ENCODE measurements at places on chromosomes 4 and X. TPM values are rescaled to one million over a fixed set of nuclear protein-coding genes. Genes with fewer than 3 reads are reported as not detected.

GRCh38 chr4:137980641-137981040, 261.5 kb downstream of the SLC7A11 start:
- DNase-seq, result no peak

LIN54 gene
- total RNA-seq, result 16.5 TPM

DNA sequence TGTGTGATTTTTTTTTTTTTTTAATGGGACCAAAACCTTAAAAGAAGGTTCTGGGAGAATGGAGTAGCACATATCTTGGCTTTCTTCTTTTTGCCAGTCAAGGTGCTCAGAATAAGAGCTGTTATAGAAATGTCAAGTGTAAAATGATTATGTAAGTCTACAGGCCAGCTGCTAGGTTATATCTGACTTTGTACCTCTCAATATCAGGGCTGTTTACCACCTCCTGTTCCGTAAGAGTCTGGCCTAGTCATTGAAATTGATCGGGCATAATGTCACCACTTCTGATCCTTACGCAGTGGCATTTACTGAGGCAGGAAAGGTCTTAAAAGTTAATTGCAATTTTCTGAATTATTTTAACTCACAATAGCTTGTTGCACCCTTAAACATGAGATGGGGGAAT, 41.1 kb downstream of the LIMCH1 start:
- DNase-seq, result no peak

DNA sequence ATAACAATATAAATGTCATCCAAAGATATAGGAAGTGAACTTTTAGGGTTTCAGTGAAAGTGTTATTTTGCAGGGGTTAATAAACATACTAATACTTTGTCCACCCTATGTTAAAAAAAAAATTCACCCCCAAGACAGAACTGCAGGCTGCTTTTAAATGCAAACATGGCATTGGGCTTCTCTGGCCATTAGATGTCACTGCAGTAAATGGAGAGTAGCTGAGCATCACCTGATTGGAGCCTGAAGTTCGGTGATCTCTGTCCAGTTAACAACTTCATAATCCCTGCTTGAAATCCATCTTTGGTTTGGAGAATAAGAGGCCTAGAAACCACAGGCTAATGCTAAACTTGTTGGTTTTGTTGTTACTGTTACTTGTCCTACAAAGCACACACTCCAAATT, 18.7 kb downstream of the SLC25A43 start:
- peak; percentile 16 for DNase-seq

DNA sequence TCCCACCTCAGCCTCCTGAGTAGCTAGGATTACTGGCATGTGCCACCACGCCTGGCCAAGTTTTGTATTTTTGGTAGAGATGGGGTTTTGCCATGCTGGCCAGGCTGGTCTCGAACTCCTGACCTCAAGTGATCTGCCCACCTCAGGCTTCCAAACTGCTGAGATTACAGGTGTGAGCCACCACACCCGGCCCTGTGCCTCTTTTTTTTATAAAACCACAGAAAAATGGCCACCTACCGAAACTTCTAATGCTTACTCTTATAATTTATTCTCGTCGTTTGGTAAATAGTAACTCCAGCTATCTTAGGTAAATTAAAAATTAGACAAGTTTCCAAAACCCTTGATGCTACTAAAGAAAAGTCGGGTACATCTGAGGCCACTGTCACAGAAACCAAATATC, 54.4 kb downstream of the IRF2 start:
- no peak for DNase-seq

DNA sequence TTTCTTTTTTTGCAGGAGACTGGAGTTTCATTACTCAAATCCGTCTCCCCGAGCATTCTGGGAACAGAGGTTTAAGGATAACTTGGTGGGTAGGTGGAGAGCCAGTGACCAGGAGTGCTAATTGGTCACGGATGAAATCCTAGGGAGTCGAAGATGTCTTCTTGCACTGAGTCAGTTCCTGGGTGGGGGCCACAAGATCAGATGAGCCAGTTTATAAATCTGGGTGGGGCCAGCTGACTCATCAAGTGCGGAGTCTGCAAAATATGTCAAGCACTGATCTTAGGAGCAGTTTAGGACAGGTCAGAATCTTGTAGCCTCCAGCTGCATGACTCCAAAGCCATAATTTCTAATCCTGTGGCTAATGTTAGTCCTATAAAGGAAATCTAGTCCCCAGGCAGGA, 741.3 kb downstream of the PCDH7 start:
- peak; percentile 75 for DNase-seq

- DNase-seq, result no peak
Observed at GRCh38 chrX:48489296-48489695, 13.3 kb downstream of the FTSJ1 start.

VCX gene
- not detected for total RNA-seq

- DNase-seq, result peak; percentile 21
Observed at GRCh38 chr4:55947254-55947882, 1.4 kb upstream of the CEP135 start.

FGFBP1 gene
- 9.5 TPM for total RNA-seq

- DNase-seq, result no peak
Observed at GRCh38 chrX:94932278-94932965, 1258.4 kb downstream of the FAM133A start.

SSX4B gene
- total RNA-seq, result not detected

DNA sequence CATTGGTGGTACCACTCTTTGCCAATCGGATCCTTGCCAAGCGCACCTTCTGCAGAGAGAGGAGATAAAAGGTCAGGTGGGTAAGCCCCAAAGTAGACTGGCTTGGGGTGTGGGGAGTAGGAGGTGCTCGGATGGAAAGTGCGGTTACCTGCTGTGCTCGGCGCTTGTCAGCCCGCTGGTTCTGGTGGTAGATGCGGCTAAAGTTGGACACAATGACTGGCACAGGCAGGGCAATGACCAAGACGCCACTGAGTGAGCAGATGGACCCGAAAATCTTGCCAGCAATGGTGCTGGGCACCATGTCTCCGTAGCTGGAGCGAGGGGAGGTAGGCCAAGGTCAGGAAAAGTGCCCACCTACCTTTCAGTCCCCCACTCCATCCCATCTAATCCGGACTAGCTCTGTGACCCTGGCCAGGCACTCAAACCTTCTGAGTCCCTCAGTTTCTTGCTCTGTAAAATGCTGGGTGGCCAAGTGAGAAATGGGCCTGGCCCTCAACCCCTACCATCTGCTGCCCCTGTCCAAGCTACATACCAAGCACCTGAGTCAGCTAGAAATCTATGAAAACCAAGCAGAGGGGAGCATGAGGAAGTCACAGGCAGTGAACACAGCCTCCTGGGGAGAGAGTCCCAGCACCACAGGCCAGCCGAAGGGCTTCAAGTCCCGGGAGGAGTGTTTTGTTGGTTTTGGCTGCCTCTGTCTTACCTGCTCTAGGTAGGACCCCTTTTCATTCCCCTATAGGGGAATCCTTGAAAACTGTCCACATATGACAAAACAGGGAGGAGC, 4.7 kb downstream of the KCND1 start:
- no peak for DNase-seq

PCYT1B gene
- total RNA-seq, result not detected

- no peak for DNase-seq
Observed at GRCh38 chr4:118035309-118035708, 1.0 kb downstream of the NDST3 start.

DNA sequence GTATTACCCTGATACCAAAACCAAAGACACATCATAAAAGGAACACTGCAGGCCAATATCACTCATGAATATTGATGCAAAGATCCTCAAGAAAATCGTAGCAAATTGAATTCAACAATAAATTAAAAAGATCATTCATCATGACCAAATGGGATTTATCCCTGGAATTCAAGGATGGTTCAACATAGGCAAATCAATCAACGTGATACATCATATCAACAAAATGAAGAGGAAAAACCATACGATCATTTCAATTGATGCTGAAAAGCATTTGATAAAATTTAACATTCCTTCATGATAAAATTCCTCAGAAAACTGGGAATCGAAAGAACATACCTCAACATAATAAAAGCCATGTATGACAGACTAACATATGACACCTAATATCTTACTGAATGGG, 52.7 kb upstream of the STARD8 start:
- no peak for DNase-seq

TCEAL6 gene
- not detected for total RNA-seq

DNA sequence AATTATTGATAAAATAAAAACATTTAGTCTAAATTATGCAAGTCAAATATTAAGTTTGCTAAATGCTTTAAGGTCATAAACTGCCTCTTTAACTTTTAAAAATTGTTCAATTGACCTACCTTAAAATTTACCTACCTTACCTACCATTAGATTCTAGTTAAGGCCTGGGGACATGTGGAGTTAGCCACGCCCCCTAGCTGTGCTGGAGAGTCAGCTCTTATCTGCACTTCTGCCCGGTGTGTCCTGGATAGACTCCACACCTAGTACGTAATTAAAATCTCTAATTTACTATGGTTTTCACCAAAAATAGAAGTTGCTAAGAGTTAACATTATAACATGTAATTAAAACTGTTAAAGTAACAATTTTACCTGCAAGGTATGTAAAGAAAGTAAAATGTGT, 22.7 kb downstream of the TENM3 start:
- peak; percentile 54 for DNase-seq

- peak; percentile 9 for DNase-seq
Observed at GRCh38 chrX:95629737-95630136, 1054.9 kb upstream of the DIAPH2 start.

DNA sequence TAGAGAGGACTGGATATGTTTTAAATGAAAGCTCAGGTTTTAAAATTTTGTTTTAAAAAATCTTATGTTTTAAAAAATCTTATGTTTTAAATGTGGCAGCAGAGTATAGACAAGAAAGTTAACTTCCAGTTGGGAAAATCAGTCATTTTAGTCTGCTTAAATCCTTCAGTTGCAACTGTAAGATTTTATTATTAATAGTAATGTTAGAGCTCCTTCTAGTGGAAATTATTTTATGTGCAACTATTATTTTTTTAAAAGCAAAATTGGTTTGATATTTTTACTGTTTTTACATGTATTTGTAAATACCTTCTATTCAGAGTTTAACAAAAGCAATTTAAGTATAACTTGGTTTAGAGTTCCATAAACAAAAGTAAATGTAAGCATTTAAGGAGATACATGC, 8.5 kb upstream of the NUDT6 start:
- DNase-seq, result peak; percentile 13

GRCh38 chr4:7402526-7402925, 32.2 kb downstream of the PSAPL1 start:
- DNase-seq, result peak; percentile 42

DCAF4L1 gene
- total RNA-seq, result 0.72 TPM

DNA sequence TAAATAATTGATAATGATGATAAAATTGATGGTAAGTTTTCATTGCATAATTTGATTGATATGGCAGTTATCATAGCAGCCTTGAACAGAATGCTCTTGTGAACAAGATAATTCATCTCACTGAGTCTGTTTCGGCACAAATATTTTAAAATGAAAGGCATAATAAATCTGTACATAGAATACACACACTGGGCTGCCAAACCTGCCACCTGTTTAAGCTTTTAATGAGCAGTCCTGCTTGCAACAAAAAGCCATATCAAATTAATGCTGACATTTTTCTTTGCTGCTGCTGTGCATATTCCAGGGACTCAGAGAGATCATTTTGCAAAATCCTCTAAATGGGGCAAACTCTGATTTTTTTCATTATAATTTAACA, 201.1 kb downstream of the ARHGAP24 start:
- DNase-seq, result no peak

GRCh38 chr4:37455301-37456131, 211.0 kb downstream of the NWD2 start:
- no peak for DNase-seq

GRCh38 chr4:176845636-176846035, 52.9 kb upstream of the VEGFC start:
- DNase-seq, result peak; percentile 14

FAAH2 gene
- 1.7 TPM for total RNA-seq

- DNase-seq, result no peak
Observed at GRCh38 chrX:69156638-69157037, 8.6 kb downstream of the PJA1 start.

DNA sequence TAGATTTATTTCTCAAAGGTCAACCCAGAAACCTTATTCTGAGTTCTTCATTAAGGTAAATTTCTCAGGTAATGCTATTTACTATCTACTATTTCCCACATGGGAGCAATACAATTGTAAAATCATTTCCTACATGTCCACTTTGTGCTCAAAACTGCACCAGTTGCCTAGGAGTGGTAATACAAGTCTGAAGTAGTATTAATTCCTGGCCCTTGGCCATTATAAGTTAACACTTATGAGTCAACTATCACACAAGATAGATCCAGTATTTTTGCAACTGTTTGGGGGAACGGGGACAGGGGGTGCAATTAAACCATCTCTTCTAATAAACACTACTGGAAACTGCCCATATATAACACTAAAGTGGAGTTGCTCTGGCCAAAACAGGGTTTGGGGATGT, 48.9 kb downstream of the ACSL4 start:
- peak; percentile 18 for DNase-seq

AREG gene
- total RNA-seq, result 1,402 TPM

- DNase-seq, result peak; percentile 18
Observed at GRCh38 chrX:103614999-103615398, 7.2 kb downstream of the TCEAL3 start.

DNA sequence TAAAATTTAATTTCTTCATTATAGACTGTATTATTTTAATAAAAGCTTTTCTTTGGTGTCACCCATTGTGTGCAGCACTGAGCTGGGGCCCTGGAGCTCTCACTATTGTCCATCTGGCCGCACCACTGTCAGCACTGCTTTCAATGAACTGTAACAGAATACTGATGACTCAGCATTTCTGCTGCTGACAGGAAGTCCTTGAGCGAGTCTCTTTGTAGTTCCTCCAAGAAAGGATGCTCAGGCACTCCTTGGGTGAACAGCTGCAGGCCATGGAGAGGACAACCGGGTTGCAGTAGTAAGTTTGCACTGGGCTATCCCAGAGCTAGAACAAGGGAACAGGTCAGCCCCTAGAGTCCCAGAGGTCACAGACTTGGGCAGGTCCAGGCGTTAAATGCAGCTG, 81.6 kb downstream of the SORBS2 start:
- DNase-seq, result peak; percentile 76

- no peak for DNase-seq
Observed at GRCh38 chr4:181971411-181971810, 271.8 kb upstream of the TENM3 start.

DNA sequence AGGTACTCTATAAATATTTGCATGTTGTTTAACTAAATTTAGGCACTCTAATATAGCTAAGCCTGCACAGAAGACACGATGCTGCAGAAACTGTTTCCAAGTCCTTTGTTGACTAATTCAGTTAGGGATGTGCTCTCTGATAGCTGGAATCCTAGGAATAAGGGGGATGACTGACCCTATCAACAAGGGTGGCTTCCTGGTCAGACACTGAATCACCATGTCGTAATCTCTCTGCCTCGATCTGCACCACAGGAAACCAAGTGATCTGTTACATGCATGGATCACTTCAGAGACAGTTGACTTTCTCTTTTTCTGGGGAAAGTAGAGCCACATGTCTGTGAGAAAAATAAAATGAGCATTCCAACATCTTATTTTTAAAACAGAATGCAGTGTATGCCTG, 169.1 kb downstream of the GUCY2F start:
- peak; percentile 20 for DNase-seq

DNA sequence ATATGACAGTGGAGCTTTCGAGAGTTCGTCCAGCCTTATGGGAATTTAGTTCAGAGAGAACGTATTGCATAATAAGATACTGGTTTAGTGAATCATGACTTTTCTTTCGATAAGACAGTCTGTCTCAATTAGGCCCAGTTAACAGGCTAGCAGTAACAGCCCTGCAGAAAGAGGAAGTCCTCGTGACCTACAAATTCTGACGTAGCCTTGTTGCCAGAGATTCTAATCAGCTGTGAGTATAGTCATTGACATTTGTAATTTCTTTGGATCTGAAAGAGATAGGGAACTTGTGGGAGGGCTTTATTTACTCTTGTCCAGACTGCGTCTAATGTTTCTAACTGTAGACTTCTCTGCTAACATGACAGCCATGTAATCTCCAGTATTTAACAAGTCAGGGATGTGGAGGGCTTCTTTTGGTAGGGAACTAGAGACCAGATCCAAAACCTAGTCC, 15.8 kb downstream of the ART3 start:
- peak; percentile 88 for DNase-seq
